ENCODE measurements at places on chromosomes 6 and 20. TPM values are rescaled to one million over a fixed set of nuclear protein-coding genes. Genes with fewer than 3 reads are reported as not detected.

- no peak overlapping the region for H3K4me3 ChIP-seq
- no peaks in the 10 kb centered on the region for H3K4me1 ChIP-seq
- no peak overlapping the region for H3K27ac ChIP-seq
- peaks cover 23% of the 10 kb centered on the region for H3K27me3 ChIP-seq
These were observed 869.9 kb downstream of the KIF16B start for GRCh38 chr20:15703171-15703911.

GRCh38 chr6:134909701-134910592 is 40.0 kb downstream of the ALDH8A1 start:
- DNase-seq = no peak
- no peaks in the 10 kb centered on the region for H3K4me1 ChIP-seq
- no peak overlapping the region for H3K4me3 ChIP-seq
- H3K27me3 ChIP-seq = peaks cover 12% of the 10 kb centered on the region
- no peaks in the 10 kb centered on the region for H3K36me3 ChIP-seq
- no peak overlapping the region for H3K27ac ChIP-seq

DNA sequence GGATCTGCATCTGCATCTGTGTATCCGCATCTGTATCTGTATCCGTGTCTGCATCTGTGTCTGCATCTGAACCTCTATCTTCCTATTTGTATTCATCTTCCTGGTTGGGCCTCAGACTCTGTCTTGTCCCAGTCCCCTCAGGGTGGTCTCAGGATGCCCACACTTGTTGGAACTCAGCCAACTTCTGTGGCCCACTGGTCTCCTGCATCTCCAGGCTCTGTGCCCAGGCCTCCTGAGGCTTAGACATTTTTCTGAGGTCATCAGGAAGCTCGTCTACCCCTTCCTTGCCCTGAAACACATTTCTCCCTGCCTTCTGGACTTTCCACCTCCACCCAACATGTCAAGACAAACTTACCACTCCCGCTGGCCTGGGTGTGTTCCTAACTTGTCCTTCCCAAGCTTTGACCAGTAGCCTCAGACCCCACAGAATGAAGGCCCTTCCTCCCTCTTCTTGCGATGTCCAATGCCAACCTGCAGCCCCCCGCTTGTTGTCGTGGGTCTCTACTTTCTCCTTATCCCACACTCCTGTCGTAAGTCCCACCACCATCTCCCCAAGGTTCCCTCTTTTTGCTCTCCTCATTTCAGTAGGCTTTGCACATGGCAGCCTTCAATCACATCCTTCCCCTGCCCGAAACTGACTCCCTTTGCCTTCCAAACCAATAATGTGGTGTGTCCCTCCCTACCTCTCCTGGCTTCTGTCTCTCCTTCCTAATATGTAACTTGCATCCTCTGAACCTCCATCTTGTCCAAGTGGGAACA is 176.5 kb downstream of the DLL1 start:
- H3K36me3 ChIP-seq = no peaks in the 10 kb centered on the region
- H3K27me3 ChIP-seq = peaks cover 21% of the 10 kb centered on the region
- no peak overlapping the region for H3K4me3 ChIP-seq
- no peak overlapping the region for H3K27ac ChIP-seq
- H3K4me1 ChIP-seq = no peaks in the 10 kb centered on the region

- DNase-seq = no peak
- peaks cover 4% of the 10 kb centered on the region for H3K36me3 ChIP-seq
- H3K4me3 ChIP-seq = no peak within 1 kb of the TSS
- no peaks in the 10 kb centered on the region for H3K27me3 ChIP-seq
- peaks cover 9% of the 10 kb centered on the region for H3K4me1 ChIP-seq
These were observed at the start of gene SUN5 for GRCh38 chr20:33004141-33004751. Gene SUN5 (minus strand): TSS chr20:33004433. CDS start chr20:33004340, 93 bp downstream.

- peaks cover 41% of the 10 kb centered on the region for H3K4me1 ChIP-seq
- H3K27me3 ChIP-seq = no peaks in the 10 kb centered on the region
- H3K27ac ChIP-seq = no peak overlapping the region
- H3K36me3 ChIP-seq = peaks cover 7% of the 10 kb centered on the region
- DNase-seq = peak; percentile 54
- peak overlapping the region; percentile 34 for H3K4me3 ChIP-seq
These were observed 6.9 kb upstream of the OSER1 start for GRCh38 chr20:44217342-44218092.

DNA sequence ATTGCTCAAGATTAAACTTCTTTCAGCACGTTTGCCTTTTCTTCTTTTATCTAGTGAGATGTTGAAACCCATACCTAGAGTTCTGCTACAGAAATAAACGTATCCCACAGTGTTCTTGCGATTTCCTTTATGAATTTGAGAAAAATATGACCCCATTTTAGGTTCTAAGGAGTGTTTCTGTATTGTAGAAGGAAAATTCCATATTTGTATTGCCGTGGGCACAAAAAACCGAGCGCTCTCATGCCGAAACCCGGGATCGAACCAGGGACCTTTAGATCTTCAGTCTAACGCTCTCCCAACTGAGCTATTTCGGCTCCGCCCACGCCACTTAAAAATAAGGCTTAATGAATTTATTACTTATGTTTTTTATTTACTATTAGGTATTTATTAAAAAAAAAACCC is 23.7 kb downstream of the ZNF311 start:
- peak; percentile 78 for DNase-seq
- H3K36me3 ChIP-seq = peaks cover 5% of the 10 kb centered on the region
- peaks cover 28% of the 10 kb centered on the region for H3K27me3 ChIP-seq
- peak overlapping the region; percentile 100 for H3K27ac ChIP-seq
- H3K4me3 ChIP-seq = peak overlapping the region; percentile 95
- peaks cover 51% of the 10 kb centered on the region for H3K4me1 ChIP-seq

GRCh38 chr6:41408576-41408975 is 73.2 kb downstream of the NCR2 start:
- no peaks in the 10 kb centered on the region for H3K36me3 ChIP-seq
- no peak for DNase-seq
- peaks cover 81% of the 10 kb centered on the region for H3K27me3 ChIP-seq
- H3K4me1 ChIP-seq = no peaks in the 10 kb centered on the region
- no peak overlapping the region for H3K27ac ChIP-seq

Gene TMEM170B
- polyA plus RNA-seq = 2.4 TPM

Gene FLRT3
- polyA plus RNA-seq = not detected

DNA sequence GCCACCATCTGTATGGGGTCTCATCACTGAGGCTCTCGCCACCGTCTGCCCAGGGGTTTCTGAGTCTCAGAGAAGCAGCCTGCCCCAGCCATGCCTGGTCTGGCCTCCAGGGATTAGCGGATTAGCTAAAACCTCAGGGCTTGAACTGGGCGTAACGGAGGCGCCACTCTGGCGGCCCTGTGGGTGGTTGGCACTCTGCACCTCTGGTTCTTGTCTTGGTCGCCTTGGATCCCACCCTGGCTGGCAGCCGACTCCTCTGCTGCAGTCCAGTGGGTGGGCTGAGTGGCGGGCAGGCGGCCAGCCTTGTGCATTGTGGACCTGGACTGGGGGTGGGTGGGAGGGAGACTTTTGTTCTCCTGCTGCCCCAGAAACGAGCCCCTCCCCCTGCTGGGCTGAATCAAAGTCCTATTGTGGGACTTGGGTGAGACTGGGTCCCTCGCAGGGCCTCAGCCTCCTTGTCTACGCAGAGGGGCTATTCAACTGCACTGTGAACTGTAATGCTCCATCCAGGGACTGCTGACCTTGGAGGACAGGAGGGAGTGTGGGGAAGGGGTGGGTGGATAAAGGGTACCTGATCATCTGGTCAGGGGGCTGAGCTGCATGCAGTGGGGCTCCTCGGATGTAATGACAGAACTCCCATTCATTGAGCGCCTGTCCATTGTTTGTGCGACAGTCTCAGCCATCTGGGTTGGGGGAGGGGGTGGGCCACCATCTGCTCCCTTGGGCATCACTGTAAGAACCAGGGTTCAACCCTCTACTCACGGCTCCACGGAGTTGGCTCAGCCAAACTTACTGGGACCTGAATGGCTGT is 23.9 kb downstream of the SUN5 start:
- peaks cover 3% of the 10 kb centered on the region for H3K36me3 ChIP-seq
- no peak for DNase-seq
- no peaks in the 10 kb centered on the region for H3K27me3 ChIP-seq

GRCh38 chr6:31423550-31423949 is 20.2 kb downstream of the MICA start:
- peaks cover 36% of the 10 kb centered on the region for H3K4me1 ChIP-seq
- H3K4me3 ChIP-seq = peak overlapping the region; percentile 71
- no peaks in the 10 kb centered on the region for H3K27me3 ChIP-seq
- no peaks in the 10 kb centered on the region for H3K36me3 ChIP-seq
- DNase-seq = no peak
- H3K27ac ChIP-seq = peak overlapping the region; percentile 56

GRCh38 chr20:33791959-33792597 is 19.1 kb upstream of the CHMP4B start:
- H3K4me1 ChIP-seq = peaks cover 20% of the 10 kb centered on the region
- H3K36me3 ChIP-seq = peaks cover 9% of the 10 kb centered on the region
- H3K27me3 ChIP-seq = no peaks in the 10 kb centered on the region
- DNase-seq = peak; percentile 38

Gene IMPG1
- not detected for polyA plus RNA-seq

DNA sequence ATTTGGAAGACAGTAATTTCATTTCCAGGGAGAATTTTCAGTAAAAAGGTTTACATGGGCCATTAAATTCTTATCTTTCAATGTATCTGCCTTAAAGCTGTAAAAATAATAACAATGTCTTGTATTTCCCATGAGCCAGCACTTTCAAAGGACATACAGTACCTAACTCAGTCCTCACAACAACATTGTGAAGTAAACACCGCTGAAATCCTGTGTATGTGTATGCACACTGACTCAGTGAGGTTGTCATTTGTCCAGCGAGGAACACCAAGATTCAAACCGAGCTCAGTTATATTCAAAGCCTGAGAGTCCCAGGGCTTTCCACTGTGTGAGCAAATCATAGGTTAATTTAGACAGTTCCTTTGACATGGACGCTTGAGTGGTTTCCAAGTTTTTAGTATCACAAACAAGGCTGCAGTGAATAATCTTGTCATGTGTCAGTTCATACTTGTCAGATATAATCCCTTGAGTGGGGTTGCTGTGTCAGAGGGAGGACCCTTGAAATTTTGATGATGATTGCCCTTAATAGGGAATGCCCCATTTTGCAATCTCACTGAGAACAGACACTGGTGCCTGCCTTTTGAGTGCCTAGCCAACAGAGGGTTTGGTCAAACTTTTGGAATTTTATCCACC is 50.0 kb upstream of the SLC22A23 start:
- no peaks in the 10 kb centered on the region for H3K4me1 ChIP-seq
- no peaks in the 10 kb centered on the region for H3K36me3 ChIP-seq
- no peak overlapping the region for H3K4me3 ChIP-seq
- DNase-seq = no peak
- H3K27me3 ChIP-seq = peaks cover 18% of the 10 kb centered on the region
- no peak overlapping the region for H3K27ac ChIP-seq

Gene NAPB
- 6.5 TPM for polyA plus RNA-seq

DNA sequence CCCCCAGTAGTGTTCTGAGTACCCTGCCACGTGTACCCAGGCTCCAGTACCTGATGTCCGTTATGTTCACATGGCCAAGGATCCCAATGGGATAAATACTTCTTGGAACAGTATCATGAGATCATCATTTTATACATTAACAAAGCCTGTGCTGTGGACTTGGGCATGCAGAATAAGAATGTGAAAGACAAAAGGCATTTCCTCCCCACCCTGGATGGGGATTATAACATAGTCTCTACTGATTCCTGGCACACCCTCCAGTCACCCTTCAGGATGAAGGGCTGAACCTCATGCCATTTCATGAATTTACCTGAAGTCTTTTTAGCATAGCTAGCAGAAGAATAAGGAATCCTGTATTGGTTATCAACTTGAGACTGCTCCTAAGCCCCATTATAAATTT is 2.8 kb downstream of the TNFRSF21 start:
- H3K36me3 ChIP-seq = no peaks in the 10 kb centered on the region
- H3K27me3 ChIP-seq = peaks cover 27% of the 10 kb centered on the region
- H3K4me3 ChIP-seq = no peak overlapping the region
- DNase-seq = no peak
- H3K27ac ChIP-seq = no peak overlapping the region
- H3K4me1 ChIP-seq = peaks cover 17% of the 10 kb centered on the region

DNA sequence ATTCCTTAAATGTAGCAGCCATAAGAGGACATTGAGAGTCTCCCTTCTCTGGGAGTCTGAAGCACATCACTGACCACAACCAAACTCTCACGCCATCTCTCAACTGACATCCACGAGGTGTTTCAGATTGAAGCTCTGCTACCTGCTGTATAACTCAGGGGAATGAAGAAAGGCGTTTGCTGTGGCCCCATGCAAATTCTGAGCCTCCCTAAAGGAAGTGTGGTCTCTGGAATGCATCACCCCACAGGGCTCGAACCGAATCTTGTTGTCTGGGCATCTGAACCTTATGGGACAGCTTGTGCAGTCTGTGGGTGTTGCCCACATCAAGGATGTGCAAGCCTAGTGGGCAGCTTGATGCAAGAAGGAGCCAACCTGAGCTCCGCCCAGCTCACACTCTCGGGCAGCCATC is 10.9 kb downstream of the PMEPA1 start:
- peak overlapping the region; percentile 90 for H3K27ac ChIP-seq
- no peaks in the 10 kb centered on the region for H3K36me3 ChIP-seq
- no peak for DNase-seq

DNA sequence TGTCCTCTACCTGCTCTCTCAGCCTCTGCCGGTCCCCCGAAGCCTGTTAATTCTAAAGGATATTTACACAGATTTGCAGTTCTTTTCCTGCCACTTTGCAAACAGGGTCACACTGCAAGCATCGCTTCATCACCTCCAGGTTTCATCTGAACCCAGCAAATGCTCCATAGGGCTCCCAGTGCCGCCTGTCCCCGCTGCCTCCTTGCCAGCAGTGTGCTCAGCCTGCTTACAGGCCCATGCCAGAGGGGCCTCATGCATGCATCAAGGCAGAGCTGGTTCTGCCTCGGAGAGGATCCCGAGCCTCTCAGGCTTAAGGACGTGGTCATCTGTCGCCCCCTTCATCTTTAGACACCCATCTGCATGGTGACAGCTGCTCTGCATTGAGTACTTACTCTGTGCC is 10.5 kb downstream of the SIRPA start:
- H3K4me3 ChIP-seq = no peak overlapping the region
- H3K36me3 ChIP-seq = no peaks in the 10 kb centered on the region
- H3K27me3 ChIP-seq = no peaks in the 10 kb centered on the region
- no peak for DNase-seq
- H3K4me1 ChIP-seq = peaks cover 10% of the 10 kb centered on the region

GRCh38 chr6:114342086-114342825 is 567 bp downstream of the HS3ST5 start:
- H3K4me3 ChIP-seq = no peak overlapping the region
- H3K36me3 ChIP-seq = no peaks in the 10 kb centered on the region
- no peak for DNase-seq

Measured in naive B cell (primary cell).